ENCODE measurements at places on chromosomes 4 and X.

- no peak for DNase-seq
These were observed 76.0 kb downstream of the ARAP2 start for GRCh38 chr4:36168127-36168878.

GRCh38 chr4:152029631-152030030 is 268.8 kb upstream of the GATB start:
- no peak for DNase-seq

DNA sequence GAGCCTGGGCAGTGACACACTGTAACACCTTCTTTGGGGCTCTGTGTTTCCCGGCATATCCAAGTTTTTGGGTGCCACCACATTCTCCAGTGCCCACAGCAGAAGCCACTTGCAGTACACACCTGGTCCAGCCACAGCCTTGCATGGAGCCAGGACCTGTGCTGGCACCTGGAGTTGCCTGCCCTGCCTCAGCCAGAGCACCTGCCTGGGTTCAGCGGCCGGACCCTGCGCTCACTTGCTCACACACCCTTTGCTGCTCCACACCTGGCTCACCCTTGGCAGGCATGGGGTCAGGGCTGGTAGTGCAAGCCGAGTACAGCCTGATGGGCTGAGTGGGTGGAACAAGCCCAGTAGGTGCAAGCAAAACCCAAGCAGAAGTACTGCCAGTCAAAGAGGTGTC is 1511.1 kb downstream of the TECRL start:
- no peak for DNase-seq

GRCh38 chr4:101205916-101206315 is 141.4 kb downstream of the PPP3CA start:
- no peak for DNase-seq

GRCh38 chr4:183760326-183760725 is 101.2 kb downstream of the TRAPPC11 start:
- DNase-seq, result no peak

DNA sequence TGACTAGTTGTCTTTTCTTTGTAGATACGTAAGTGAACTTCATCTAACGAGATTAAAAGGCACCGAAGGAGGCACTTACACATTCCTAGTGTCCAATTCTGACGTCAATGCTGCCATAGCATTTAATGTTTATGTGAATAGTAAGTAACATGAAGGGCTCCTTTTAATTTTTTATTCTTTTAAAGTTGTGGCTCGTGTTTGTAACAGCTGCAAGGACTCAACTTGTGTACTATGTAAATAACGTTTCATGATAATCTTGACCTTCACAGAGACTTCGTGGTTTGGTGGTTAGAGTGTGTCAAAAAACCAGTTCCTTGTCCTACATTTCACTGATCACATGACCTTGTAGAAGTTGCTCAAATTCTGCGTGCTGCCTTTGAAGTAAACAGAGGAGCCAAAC is 51.6 kb downstream of the KIT start:
- no peak for DNase-seq

GRCh38 chr4:170497689-170498088 is 407.9 kb upstream of the AADAT start:
- no peak for DNase-seq

DNA sequence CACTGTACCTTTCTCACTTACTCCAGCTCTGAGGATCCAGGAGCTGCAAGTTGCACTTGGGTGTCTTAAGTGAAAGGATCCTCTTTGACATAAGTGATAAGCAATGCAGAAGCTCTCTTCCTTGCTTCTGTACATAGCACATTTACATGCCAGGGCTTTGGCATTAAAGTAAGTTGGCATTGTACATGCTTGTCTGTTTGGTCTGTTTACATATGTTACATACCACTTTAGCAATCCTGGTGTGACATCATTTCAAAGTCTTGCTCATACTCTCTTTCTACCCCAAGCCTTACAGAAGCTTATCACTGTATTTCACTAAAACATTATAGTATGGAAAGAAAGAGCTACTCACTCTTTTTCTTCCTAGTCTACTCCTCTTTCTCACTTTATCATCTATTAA is 2548.3 kb downstream of the ARAP2 start:
- DNase-seq, result no peak

DNA sequence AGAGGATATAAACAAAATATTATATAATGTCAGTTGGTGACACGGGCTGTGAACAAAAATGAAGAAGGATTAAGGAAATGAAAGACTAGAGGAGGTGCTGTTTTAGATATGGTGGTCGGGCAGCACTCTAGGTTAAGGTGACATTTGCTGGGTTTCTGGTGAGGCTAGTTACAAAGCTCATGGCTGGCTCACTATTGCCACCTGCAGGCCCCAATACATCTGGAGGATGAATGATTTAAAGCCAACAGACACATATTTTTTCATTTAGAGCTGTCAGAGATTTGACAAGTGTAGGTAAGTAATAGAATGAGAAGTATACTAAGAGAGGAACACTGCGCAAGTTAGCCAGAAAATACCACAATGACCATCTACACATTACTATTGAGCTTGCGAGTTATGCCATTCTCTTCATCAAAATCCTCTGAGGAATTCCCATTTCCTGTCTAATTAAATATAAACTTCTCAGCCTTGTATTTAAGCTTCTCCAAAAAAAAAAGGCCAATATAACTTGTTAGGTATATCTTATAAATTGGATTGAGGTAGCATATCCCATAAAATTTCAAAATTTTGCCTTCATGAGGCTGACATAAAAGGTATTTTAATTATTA is 6.4 kb upstream of the FGG start:
- DNase-seq, result peak; percentile 49

- DNase-seq, result no peak
These were observed 826.1 kb downstream of the STPG2 start for GRCh38 chr4:97317201-97317600.

- no peak for DNase-seq
These were observed 35.9 kb upstream of the RELL1 start for GRCh38 chr4:37721995-37722638.

DNA sequence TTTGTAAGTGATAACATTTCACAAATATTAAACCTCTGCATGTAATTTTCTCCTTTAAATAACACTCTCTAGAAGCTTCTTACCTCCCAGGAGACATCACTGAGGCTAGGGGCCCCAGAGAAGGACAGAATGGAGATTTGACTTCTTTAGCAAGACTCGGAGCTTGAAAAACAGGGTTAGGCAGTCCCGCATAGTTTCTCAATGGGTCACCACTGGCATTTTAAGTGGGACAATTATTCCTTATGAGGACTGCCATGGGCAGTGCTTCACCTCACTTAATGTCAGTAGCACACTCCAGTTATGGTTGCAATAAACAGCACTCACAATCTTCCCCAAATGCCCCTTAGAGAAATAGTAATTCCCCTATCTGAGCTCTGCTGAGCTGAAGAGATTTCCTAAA is 66.7 kb upstream of the NOCT start:
- no peak for DNase-seq

- no peak for DNase-seq
These were observed 6.6 kb downstream of the GPRIN3 start for GRCh38 chr4:89301003-89301402.

All from NCI-H1417 (cell line).